ENCODE measurements at places on chromosomes 3 and 15. TPM values are rescaled to one million over a fixed set of nuclear protein-coding genes. Genes with fewer than 3 reads are reported as not detected.

Gene HTR3E
- not detected for total RNA-seq

DNA sequence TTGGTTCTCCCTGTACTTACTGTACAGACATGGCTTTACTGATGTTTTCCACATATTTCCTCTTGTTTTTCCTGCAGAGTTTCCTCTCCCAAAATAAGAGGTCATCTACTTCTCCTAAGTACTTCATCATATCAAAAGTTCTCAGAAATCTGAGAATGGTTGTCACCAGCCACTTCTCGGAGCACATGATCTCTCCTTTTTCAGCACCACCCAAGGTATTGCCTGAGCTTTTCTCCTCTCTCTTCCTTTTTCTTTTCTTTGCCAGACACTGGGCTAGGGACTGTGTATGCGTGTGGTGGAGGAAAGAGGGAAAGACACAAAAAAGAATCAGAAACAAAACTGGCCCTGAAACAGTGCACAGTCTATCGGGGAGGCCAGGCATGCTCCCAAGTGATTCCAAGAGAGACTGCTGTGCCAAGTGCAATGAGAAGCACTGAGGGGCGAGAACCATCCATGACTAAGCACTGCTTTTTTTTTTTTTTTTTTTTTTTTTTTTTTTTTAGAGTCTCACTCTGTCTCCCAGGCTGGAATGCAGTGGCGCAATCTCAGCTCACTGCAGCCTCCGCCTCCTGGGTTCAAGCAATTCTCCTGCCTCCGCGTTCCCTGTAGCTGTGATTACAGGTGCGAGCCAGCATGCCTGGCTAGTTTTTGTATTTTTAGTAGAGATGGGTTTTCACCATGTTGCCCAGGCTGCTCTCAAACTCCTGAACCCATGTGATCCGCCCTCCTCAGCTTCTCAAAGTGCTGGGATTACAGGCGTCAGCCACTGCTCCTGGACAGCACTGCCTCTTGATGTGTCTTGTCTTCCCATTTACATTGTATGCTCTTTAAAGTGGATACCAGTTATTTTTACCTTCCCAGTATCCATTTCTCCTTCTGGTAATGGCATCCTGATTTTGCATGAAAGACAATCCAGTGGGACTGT lies 194.0 kb upstream of the FEZF2 start:
- no peaks in the 10 kb centered on the region for H3K36me3 ChIP-seq
- H3K4me3 ChIP-seq = no peak overlapping the region
- DNase-seq = no peak
- no peak overlapping the region for H3K27ac ChIP-seq
- no peaks in the 10 kb centered on the region for H3K27me3 ChIP-seq
- no peaks in the 10 kb centered on the region for H3K4me1 ChIP-seq

Gene AGBL1
- not detected for total RNA-seq

DNA sequence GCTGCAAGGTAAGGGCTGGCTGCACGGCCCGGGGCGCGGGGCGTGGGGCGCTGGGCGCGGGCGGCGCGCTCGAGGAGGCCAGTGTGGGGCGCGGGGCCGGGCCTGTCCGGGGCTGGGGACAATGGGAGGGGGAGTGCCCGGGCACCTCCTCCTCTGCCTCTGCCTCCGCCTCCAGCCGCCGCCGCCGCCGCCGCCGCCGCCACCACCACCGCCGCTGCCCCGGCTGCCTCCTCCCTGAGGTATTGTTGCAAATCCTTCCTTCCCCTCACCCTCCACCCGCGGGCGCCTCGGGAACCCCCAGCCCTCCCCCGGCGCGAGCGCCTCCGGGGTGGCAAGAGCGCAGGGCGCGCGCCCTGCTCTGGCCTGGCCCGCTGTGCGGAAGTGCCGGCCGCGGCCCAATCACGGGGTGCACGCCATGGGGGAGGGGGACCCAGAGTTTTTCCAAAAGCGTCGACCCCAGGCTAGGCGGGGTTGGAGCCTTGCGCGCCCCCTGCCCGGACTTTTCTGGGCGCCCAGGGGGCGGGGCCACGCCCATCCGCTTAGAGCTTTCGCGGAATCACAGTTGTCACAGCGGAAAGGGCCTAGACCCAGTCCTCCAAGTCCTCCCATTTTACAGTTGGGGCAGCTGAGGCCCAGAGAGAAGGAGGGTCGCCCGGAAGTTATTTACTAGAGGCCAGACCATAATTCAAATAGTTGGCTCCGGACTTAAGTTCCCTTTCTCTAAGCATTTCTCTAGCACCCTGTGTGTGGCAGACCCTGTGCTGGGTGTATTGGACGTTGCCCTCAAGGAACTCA lies at the start of gene LPP:
TSS of gene LPP (plus strand) at position 144 of the 795 bp plus-strand sequence. CDS start 251,964 bp downstream, outside the sequence.
- peak within 1 kb of the TSS; percentile 94 for H3K27ac ChIP-seq
- no peaks in the 10 kb centered on the region for H3K27me3 ChIP-seq
- no peaks in the 10 kb centered on the region for H3K36me3 ChIP-seq
- peak; percentile 87 for DNase-seq

- no peak overlapping the region for H3K4me3 ChIP-seq
- no peaks in the 10 kb centered on the region for H3K4me1 ChIP-seq
- no peaks in the 10 kb centered on the region for H3K27me3 ChIP-seq
- H3K27ac ChIP-seq = peak overlapping the region; percentile 50
- no peak for DNase-seq
These were observed 604.3 kb upstream of the CFAP20DC start for GRCh38 chr3:59654123-59654479.
